Stimulated activated CD8-positive, alpha-beta memory T cell treated with anti-CD3 and anti-CD28 coated beads, Interleukin-12 subunit alpha, Interleukin-12 subunit beta, amount 100 ng/mL, for 4 hours (primary cell): ENCODE measurements at places on chromosomes 11 and 22.

- no peak for DNase-seq
Measured at GRCh38 chr11:131662993-131663392, 292.6 kb downstream of the NTM start.

DNA sequence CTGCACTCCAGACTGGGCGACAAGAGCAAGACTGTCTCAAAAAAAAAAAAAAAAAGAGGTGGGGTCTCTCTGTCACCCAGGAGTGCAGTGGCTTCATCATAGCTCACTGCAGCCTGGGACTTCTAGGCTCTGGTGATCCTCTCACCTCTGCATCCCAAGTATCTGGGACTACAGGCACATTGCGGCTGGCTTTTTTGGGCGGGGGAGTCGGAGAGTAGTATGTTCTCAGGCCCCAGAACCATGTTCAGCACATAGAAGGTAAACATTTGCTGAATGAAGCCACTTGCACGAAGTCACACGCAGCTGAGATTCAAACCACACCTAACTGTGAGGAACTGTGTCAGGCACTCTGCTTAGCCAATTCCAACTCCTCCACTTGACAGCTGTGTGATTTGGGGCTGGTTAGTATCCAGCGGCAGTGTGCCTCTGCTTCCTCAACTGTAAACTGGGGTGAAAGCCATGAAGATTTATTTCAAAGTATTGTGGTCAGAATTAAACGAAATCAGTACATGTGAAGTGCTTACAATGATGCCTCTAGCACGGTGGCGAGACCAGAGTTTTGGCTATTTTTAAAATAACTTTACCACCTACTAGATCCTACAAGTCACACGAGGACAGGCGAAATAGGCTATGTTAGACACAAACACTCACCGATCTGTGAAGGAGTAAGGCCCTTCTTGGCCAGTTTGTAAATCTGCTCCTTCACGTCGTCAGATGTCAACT, 789 bp downstream of the RPS13 start:
- no peak for DNase-seq

DNA sequence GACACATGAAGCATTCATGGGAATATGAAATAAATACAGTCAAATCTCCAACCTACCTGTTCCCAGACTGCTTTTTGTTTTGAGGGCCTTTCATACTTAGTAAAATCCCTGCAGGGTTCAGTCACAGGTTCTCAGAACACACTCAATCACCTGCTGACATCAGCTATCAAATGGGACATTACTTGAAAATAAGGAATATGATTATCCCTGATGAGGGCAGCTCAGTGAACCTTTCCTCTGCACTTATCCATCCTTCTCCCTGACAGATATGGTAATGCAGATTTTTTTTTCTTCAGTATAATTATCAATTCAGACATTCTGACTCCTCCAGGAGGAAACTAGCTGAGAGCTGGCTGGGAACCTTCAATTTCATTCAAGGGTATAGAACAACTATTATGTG, 1127.4 kb upstream of the CCDC90B start:
- DNase-seq = no peak

- DNase-seq = no peak
Measured at GRCh38 chr22:25514436-25515180, 49.9 kb upstream of the GRK3 start.

DNA sequence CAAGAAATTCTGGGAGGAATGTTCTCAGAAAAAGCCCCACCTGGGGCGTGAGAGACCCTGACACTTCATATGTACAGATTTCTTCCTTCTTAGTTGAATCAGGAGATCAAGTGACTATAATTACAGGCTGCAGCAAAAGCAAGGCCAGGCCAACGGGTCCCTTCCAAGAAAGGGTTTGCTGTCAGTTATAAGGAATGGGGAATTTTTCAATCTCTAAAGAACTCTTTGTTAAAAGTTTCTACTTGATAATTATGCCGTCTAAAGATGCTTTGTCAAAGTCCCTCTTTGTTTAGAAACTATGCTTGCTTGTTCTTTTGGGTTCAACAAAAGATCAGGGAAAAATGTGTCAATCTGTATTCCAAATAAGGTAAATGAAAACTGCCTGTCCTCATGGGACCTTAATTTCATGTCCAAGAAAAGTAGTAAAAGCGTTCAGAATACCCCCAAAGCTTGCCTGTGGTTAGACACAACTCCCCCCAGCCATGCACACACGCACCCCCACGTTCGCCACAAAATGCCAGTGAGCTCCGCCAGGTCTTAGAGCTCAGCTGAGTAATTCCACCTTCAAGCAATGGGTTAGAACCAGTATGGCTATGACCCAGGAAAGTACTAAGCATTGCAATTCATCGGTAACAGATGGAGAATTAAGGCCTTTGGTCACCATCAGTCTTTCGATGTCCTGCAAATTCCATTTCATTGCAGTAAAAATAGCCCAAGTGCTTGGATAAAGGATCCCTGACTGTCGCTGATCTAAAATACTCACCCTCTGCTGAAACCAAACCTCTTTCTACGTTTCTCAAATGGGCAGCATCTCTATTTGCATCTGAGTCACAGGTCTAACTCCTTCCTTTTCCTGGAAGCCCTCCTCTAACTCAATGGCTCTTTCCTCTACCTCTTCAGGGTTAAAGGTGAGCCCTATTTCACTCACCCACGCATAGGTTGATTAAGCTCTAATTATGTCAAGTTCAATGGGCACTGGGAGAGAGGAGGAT, 419.2 kb upstream of the SYN3 start:
- DNase-seq = no peak

- no peak for DNase-seq
Measured at GRCh38 chr22:45722006-45722405, 50.4 kb downstream of the ATXN10 start.

GRCh38 chr22:37525073-37525745, 6.0 kb upstream of the CARD10 start:
- DNase-seq = no peak

DNA sequence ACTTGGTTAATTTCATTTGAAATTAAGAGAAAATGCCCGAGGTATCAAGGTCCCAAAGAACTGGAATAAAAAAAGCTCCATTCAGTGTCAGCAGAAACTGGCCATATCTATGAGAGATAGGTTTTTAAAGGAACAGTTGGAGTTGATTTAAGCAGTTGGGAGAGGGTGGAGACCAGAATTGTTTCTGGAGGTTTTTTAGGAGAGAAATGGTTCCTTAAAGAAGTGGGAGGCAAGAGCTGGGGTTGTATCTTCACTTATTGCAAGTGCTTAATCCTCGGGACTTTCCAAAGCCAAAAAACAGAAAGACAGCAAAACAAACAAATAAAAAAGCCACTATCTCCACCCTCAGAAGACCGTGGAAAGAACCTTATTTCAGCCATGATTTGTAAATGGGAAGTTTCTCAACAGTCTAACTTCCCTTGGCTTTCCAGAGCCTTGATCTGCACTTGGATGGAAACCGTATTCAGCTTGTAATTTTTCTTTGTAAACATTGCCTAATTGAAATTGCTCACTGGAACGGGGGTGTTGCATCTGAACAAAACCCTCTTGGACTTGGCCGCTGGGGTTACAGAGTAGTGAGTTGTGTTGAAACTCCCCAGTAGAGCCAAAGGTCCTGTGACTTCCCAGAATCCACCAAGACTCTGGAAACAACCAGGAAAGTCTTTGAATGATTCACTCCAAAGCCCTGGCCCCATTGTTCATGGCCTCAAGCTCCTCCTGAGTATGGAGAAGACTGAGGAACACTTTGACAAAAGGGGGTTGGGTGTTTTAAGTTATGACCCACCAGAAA, 115.6 kb downstream of the SLC1A2 start:
- DNase-seq = no peak

GRCh38 chr11:83152264-83152663, 4.7 kb upstream of the PCF11 start:
- no peak for DNase-seq

DNA sequence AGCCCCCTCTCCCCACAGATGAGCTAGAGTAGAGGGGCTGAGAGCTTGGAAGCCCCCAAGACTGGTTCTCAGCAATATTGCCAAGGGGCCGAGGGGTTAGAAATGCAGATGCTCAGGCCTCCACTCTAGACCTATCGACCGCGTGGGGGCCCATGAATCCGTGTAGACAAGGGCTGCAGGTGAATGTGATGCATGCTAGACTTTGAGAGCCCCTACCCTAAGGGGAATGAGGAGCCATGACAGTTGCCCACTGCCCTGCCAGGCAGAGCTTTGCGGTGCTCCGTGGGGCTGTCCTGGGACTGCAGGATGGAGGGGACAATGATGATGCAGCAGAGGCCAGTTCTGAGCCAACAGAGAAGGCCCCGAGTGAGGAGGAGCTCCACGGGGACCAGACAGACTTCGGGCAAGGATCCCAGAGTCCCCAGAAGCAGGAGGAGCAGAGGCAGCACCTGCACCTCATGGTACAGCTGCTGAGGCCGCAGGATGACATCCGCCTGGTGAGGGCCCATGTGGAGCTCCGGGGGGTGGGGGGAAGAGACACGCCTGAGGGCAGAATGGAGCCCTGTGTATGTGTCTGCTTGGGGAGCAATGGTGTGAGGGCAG, 1.3 kb downstream of the SSH3 start:
- DNase-seq = no peak

GRCh38 chr11:129721685-129722084, 94.0 kb upstream of the TMEM45B start:
- no peak for DNase-seq

GRCh38 chr22:37624017-37624365, 15.4 kb downstream of the GGA1 start:
- no peak for DNase-seq

DNA sequence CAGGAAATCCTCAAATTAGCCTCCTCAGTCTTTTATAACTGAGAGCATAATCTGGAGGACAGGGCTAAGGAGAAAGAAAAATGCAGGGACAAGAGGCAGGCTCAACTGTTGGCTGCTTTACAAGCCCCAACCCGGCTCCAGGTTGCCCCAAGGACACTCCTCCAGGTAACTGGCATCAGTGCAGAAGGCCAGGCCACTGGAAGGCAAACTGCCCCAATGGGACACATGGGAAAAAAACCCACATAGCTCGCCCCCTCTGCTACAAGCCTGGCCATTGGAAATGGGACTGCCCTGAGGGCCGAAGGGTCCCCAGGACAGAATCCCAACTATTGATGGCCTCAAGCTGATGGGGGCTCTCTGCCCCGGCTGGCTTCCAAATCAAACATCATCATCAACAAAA, 17.9 kb upstream of the FBLN1 start:
- DNase-seq = no peak

- DNase-seq = no peak
Measured at GRCh38 chr11:8354622-8355415, 91.1 kb upstream of the LMO1 start.

GRCh38 chr11:106917973-106918372, 100.3 kb downstream of the GUCY1A2 start:
- DNase-seq = no peak

DNA sequence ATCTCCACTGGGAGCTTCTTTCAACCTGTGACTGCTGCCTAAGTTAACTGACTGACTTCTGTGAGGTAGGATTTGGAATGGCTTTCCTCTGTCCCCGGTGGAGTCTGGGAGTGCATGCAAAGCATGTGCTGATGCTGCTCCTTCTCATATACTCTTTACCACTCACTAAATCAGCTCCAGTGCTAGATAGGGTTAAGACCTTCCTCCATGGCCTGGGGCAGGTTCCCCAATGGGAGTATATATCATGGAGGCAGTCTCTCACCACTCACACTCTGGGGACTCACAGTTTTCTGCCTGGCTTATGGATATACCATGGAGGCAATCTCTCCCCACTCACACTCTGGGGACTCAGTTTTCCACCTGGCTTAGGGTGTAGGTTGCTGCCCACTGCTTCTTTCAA, 10.1 kb upstream of the FANCF start:
- no peak for DNase-seq
